ENCODE measurements at places on chromosomes 2 and 18.

- DNase-seq: no peak
Observed at GRCh38 chr2:23208339-23208738, 176.6 kb upstream of the KLHL29 start.

GRCh38 chr2:217215877-217216276 is 356.0 kb upstream of the TNP1 start:
- no peak for DNase-seq

DNA sequence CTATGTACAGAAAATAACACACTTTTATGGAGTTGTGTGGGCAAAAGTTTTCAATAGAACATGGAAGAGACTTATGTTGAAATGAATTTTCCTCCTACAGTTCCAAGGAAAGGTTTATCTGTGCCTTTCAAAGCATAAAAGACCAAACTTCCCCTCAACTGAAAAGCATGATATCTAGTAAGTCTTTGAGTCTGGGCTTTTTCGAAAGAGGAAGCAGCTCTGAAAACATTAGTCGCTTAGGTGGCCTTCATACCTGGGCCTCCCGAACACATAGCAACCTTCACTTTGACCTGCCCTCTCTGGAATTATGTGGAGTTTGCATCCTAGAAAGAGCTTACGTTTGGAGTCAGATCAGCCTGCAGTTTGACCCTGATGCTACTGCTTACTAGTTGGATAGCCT is 4.8 kb upstream of the CAPN14 start:
- DNase-seq: no peak

DNA sequence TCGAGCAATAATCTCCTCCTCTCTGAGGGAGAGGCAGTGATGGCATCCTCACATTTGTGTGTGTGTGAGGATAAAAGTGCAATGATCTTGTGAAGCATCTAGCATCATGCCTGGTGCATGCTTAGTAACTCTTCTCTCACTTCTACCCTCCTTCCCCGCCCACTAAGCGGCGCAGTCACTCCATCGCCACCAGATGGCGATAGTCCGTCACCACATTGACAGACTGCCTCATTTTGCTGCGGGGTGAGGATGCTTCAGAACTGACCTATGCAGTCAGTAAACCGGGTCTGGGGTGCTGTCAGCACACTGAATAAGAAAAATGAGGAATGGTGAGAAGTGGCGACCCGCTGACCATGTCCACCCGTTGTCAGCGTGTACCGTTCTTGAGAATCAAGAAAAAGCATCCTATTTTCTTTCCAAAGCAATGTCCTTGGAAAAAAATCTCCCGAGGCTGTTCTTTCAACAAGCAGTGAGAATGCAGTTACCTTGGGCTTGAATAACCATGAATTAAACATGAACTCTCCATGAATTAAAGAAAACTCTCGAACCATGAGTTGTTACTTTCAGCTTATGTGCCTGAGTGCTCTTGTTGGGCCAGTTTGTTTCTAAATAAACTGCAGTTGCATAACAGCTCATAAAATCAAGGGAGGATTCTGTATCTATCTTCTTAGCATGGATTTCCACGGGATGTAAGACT is 37.3 kb upstream of the TMEM177 start:
- peak; percentile 61 for DNase-seq

DNA sequence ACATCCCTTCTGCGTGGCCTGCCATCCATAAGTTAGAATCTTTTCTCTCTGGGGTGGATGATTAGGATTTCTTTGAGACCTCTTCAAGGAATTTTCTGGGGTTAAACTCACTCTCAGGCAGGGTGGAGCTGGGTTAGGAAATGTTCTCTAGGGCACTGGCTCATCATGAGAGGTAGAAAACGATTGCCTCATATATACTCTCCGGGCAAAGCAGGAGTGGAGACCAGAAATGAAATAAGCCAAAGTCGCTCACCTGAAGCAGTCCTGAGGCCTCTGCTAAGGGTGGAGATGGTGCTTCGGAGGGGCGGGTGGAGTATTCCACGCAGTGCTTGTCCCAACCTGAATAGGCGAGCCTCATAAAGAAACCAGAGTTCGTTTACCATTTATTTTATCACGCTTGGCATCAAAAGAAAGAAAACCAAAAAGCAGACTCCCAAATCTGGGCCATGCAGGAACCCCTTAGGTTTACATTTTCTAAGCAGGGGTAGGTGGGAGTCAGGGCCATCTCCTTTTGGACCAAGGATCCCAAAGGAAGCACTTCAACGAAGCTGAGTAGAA is 249.3 kb upstream of the MEIS1 start:
- no peak for DNase-seq

GRCh38 chr2:55877087-55877436 is 46.5 kb downstream of the EFEMP1 start:
- no peak for DNase-seq

- no peak for DNase-seq
Observed at GRCh38 chr2:143463719-143464118, 334.5 kb downstream of the ARHGAP15 start.

GRCh38 chr18:57950542-57950941 is 93.5 kb upstream of the NEDD4L start:
- DNase-seq: no peak

DNA sequence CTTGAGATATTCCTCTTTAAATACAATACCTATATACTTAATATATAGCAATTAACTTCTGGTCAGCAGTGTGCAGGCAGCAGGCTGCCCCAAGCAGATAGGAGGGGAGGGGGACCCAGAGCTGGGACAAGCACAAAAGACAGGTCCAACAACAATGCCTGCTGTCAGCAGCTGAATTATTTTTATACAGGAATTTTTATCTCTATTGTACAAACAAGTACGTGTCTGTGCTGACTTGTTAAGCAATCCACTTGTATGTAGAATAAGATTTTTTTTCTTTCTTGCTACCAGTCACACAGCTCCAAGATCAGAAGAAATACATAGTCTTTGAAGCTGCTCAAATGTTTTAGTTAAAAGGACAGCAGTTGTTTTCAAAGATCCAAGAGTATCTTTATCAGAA is 16.7 kb downstream of the BCL11A start:
- no peak for DNase-seq

DNA sequence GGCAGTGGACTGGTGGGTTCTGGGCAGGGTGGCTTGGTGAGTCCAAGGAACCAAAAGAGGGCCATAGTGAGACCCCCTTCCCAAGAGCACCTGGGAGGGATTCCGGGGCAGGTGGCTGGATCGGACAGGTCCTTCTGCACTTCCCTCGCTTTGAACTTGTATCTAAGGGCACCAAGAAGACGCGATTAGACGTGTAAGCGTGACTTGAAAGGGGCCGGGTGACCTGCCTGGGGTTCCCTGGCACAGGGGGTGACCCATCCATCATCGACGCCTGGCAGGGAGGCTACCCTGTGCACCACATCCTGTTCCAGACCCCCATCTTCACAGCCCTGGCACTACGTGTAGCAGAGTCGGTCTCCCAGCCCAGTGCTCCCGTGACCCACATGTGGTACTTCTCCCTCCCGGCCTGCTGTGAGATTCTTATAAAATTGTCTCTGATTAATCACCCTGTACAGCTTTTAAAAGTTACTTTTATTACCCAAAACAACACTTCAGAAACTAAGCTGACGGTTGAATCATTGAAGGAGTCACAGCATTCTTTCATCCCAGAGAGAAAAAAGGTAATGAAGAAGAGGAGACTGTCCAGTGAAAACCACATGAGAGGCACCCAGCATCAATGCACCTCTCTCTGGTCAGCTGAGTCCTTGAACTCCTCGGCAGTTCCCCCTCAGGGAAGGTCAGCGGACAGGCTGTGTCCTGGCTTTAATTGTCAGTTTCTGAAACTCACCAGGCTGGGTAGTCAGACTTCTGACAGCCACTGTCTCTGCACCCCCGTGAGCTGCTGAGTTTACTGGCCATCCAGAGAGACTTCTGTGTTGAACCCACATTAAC is 13.0 kb downstream of the SH3BP4 start:
- DNase-seq: no peak

GRCh38 chr18:12310762-12311161 is 2.7 kb downstream of the TUBB6 start:
- no peak for DNase-seq

- no peak for DNase-seq
Observed at GRCh38 chr2:234392041-234392615, 104.8 kb downstream of the ARL4C start.

DNA sequence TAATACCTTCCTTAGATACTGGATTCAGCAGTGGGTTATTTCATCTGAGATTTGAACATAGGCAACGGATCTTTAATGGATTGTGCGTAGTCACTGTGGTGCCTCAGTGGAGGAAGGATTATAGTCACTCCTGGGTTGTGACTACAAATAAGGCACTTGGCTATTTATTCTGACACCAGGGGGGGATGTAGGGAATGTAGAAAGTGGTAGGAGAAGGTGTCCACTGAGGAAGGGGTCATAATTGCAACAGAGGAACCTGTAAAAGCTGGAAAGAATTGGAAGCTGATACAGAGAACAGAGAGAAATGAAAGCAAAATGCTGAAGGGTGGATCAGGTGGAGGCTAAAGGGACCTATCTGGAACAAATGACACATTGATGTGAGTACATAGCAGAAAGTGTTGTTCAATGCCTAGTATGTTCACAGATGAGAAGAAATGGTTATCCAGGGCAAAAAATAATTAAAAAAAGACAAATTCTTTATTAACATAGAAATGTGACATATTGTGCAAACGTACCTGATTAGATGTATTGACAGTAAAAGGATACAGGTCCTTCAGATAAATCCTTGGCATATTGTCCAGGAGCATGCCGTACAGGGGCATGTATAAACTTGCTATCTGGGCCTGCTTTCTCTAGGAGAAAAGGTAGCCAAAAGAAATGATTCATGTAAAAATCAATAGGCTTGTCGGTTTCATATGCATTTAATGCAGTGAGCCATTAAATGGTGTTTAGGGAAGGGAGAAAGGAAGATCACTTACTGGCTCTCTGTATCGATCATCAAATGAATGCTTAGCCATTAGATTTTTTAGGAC is 91.2 kb upstream of the CCDC195 start:
- no peak for DNase-seq

DNA sequence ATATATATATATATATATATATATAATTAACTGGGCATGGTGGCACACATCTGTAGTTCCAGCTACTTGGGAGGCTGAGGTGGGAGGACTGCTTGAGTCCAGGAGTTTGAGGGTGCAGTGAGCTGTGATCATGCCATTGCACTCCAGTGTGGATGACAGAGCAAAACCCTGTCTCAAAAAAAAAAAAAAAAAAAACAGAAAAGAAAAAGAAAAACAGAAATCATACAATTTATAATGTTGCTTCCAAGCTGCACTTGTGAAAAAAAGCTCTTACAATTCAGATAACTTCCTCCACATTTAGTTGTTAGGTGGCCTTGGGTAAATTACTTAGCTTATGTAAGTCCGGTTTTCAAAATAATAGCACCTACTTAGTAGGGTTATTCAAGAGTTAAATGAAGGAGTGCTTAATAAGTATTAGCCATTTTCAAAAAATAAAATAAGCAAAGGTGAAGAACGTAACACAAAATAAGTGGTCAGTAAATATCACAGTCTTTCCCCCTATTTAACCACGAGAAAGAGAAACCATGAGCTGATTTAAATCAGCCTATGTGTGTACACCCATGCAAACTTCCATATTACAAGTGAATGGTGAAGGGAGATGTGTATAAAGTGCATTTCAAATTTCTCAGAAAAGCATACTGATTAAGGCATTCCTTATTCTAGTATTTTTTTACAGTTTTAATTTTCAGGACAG is 2.3 kb downstream of the WIPF1 start:
- no peak for DNase-seq

DNA sequence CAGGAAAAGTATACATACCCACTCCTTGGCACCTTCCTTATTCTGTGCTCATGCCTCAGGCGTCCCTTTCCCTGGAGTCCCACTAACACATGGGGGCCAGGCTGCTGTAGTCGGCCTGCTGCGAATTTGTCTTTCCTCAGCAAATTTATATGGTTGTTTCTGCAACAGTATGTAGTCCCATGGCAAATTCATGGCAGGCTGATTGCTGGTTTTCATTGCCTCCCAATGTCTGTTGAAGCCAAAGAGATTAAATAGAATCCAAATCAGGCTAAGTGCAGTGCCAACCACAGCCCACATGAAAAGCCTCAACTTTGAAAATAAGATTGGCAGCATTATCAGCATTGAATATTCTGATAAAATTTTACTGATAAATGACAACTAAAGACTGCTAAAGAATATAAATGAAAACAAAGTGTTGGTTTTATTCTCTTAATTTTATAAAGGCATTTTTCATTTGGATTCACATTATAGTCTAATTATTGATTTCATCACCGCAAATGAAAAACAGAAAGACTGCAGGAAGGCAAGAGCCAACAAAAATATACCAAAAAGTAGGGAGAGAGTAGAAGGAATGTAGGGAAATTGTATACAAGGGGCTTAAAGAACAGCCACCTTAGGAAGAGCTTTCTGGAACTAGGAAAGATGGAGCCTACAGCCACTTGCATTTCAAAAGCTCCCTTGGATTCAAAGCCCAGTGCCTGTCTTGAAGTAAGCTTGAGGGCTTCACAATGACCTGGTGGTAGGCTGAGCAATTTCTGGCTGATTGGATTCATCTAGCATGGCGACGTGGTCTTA is 283.7 kb upstream of the MMADHC start:
- no peak for DNase-seq

- no peak for DNase-seq
Observed at GRCh38 chr2:70505613-70506391, 47.8 kb downstream of the TGFA start.

DNA sequence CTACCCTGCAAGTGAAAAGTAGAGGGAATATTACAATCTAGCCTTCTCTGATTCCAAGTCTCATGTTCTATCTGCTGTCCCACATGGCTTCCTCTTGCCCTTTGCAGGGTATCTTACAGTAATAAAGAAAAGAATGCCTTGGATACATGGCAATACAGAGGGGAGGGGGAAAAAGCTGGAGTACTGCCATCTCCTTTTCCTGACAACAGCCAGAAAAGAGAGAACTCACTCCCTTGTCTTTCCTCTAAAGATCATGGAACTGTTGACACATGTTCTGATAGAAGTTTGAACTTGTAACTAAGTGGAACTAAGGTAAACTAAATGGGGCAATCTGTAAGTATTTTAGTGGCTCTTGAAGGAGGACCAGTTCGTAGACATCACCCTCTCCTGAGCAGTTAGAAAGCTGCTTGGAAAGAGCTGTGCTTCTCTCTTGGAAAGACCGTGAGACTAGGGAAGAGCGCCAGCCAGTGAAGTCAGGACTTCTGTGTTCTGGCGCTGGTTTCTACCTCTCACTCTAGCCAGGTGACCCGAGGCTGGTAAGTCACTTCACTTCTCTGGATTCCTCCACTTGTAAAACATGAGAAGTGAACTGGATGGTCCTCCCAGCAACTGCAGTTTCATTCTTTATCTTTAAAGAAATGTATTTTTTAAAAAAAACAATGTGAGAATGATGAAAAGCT is 242.3 kb upstream of the FOSL2 start:
- no peak for DNase-seq

DNA sequence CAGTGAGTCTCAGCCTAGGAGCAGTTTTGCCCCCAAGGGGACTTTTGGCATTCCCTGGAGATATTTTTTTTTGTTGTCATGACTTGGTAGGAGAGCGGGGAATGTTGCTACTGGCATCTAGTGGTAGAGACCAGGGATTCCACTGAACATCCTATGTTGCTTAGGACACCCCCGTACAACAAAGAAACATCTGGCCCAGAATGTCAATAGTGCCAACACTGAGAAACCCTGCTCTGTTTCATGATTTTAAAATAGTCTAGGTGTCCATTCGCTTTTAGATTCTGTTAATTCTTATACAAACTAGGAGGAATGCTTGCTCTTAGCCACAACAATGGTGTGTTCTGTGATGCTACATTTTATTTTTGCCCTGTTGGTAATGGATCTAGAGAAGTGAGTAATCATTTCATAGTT is 225.8 kb upstream of the SIX3 start:
- no peak for DNase-seq

All from stimulated activated CD8-positive, alpha-beta memory T cell treated with anti-CD3 and anti-CD28 coated beads, Interleukin-4, amount 100 ng/mL, for 24 hours (primary cell).